ENCODE measurements at places on chromosomes 2 and 18.

- DNase-seq: no peak
Observed at GRCh38 chr2:85697096-85697495, 2.9 kb downstream of the GNLY start.

DNA sequence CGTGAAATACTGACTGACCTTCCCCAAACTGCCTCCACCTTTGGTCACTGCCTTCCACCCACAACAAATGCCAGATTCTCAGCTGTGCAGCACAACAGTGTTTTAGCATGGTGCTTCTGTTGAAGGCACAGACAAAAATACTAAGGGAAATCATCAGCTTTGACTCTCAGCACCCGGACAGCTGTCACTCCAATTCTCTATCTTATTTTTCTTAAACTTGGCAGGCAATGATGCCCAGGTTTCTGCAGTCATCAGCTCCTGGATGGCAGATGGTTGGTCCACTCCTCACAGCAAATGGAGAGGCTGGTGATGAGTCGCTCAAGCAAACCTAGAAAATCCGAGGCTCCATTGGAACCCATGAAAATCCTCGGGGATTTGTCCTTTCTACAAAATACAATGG lies 2.9 kb upstream of the FAM124B start:
- no peak for DNase-seq

- no peak for DNase-seq
Observed at GRCh38 chr2:240254337-240255164, 114.1 kb upstream of the OTOS start.

GRCh38 chr2:120428748-120429147 lies 82.8 kb downstream of the INHBB start:
- no peak for DNase-seq

DNA sequence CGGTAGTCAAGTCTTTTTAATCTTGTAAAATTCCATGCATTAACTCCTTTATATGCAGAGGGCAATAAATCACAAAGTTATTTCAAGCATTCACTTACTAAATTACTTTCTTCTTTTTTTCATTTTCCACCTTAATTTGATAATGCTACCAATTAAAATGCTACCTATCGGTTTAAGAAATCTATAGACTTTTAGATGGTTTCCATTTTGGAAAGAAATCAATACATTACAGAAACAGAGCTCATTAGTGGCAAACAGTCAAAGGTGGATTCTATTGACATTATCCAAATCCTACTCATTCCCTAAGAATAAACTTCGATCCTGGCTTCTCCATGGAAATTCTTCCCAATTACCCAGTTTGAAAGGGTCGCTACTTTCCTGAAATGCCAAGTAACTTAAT lies 176.5 kb downstream of the MREG start:
- no peak for DNase-seq

Data from NCI-H1105 treated with DMSO at 0.1 percent for 48 hours (cell line).